Renal cortex interstitium (tissue), 15 donors: ENCODE measurements at places on chromosomes 6 and 20.

- DNase-seq = peak; percentile 29
Measured at GRCh38 chr6:162058281-162058875, 669.2 kb downstream of the PRKN start.

DNA sequence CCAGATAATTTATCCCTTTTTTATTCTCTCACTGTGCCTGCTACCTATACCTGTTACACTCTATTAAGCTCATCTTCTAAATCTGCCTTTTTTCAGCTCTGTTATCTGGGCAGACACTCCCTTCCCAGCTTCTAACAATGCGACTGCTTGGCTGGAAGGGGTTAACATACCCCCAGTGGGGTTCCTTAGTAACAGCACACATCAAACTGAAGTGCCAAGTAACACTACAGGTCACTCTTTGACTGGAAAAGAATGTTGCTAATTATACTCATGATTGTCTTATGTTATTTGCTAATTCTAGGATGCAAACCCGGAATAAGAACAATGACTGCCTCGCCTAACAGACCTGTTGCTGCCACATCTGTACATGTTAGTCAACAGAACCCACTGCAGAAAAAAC, 203.5 kb downstream of the EPM2A start:
- no peak for DNase-seq

DNA sequence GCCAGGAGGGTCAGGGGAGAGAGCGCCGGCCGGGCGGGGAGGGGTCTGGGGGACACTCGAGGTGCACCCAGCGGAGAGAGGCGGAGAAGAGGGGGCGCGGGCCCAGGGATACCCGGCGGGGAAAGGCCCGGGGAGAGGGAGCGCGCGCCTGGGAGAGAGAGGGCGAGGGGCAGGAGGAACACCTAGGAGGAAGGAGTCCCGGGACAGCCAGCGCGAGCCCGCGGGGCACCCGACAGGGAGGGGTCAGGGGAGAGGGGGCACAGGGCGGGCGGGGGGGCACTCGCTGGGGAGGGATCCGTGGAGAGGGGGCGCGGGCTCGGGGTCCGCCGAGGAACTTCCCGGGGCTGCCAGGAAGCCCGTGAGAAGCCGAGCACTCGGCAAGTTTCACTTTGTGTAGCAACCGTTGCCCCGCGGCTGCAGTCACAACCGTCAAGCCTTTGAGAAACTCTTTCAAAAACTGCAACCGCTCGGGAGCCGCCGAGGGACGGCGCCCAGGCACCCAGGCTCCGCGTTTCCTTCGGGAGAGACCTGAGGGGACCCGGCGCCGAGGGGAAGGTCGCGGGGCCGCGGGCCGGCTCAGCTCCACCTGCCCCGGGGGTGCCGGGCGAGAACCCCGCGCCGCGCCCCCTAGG, 471 bp downstream of the EZR start:
- no peak for DNase-seq

- no peak for DNase-seq
Measured at GRCh38 chr20:64247307-64247618, 8.3 kb upstream of the PCMTD2 start.

- no peak for DNase-seq
Measured at GRCh38 chr20:20637998-20638725, 74.3 kb downstream of the RALGAPA2 start.

- DNase-seq = no peak
Measured at GRCh38 chr20:62751551-62752150, 43.0 kb downstream of the NTSR1 start.

DNA sequence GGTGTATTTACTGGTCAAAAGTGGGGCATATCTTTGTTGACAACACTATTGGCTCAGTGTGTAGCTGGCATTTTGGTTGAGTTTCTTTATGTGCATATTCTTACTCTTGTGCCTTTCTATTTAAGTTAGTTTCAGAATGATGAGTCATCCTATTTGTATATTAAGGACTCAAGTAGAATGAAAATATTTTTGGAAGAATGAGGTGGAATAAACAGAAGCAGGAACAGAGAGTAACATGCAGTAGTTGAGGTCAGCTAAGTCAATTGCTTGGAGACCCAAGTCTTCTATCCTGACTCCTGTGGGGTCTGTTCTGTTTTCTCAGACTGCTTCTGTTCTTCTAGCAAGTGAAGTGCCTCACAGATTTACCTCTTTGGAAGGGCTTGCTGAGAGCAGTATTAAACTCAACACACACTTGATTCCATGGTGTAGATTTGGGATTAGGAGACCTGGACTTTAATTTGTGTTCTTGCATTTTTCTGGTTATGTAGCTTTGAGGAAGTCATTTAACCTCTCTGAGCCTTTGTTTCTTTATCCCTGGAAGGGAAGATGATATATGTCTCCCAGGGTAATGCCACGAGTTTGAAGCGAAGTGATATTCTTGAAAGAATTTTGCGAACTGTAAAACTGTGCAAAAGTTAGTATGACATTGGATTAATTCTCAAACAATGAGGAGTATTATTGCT, 324.3 kb downstream of the QKI start:
- DNase-seq = no peak

GRCh38 chr6:43904311-43905123, 134.5 kb downstream of the VEGFA start:
- no peak for DNase-seq

DNA sequence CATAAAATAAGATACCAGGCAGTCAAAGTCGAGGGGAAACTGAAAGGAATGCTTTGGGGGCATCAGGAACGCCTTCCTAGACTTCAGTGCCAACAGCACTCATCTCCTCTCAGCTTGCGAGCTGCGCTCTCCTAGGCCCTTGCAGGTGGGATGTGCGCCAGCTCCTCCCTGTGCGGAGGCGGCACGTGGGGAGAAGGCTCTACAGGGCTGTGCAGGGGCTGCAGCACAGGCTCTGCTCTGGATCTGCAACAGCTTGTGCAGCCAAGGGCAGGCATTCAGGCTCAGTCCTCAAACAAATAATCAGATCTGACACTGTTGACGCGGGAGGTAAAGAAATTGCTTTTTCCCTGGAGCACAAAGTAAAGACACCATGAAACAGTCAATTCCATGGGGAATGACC, 144.8 kb downstream of the TTLL2 start:
- no peak for DNase-seq

GRCh38 chr6:135006386-135006914, 48.2 kb downstream of the HBS1L start:
- DNase-seq = no peak

GRCh38 chr6:166221040-166221439, 53.4 kb upstream of the TBXT start:
- no peak for DNase-seq

GRCh38 chr20:38460040-38460623, 12.5 kb upstream of the RALGAPB start:
- peak; percentile 62 for DNase-seq

- no peak for DNase-seq
Measured at GRCh38 chr20:39563349-39563748, 601.2 kb downstream of the DHX35 start.

- DNase-seq = no peak
Measured at GRCh38 chr6:83073615-83074014, 6.1 kb downstream of the DOP1A start.

- DNase-seq = no peak
Measured at GRCh38 chr6:49499126-49499525, 597 bp upstream of the GLYATL3 start.

DNA sequence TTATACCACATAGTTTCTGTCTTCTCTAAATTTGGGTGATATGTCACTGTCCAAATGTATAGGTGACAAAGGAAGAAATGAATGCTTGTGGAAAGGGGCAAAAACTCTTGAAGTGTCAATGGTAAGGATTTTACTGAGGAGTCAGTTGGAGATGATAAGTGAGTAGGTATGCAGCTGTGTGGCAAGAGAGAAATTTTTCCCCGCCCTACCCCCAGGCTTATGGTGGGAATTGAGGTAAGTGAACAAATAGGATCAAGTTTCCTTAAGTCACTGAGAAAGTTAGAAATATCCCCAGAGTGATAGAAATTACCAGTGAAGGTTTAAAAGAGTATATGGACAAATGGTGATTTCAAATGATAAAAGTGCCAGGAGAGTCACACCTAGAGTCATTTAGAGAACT, 11.8 kb downstream of the DSE start:
- DNase-seq = no peak

DNA sequence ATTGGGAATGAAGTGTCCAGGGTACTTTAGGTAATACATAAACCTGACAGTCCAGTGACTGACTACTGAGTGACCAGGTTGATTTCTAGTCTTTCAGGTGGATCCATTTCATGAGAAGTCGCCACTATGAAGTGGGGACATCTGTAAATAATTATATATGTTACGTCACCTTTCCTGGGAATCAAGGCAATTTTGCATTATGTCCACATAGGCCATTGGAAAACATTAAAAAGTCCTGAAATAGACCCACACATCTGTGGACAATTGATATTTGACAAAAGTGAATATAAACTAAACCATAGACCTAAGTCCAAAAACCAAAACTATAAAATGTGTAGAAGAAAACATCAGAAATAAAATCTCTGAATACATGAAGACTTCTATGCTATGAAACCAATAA, 231.5 kb downstream of the C6orf118 start:
- no peak for DNase-seq

GRCh38 chr20:11084508-11084907, 410.7 kb upstream of the JAG1 start:
- DNase-seq = no peak

DNA sequence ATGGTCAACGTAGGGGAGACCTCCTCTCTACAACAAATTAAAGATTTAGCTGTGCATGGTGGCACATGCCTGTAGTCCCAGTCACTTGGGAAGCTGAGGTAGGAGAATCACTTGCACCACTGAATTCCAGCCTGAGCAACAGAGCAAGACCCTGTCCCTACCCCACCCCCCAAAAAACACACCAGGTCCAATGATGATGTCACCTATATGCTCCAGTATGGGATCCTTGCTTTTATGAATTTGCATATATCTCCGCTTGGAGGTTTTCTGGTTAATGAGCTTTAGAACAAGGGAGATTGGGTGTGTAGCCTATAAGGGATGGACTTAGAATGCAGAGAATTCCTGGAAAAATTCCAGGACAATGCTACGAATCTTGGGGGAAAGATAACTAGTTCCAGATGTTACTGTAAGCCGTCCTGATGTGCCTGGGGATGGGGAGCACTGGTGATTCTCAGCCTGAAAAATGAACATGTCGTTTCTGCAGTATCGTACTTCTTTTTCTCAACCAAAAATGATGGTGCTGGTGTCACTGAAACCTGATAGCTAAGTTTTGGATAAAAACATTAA, 61.1 kb downstream of the ZBTB2 start:
- peak; percentile 72 for DNase-seq

DNA sequence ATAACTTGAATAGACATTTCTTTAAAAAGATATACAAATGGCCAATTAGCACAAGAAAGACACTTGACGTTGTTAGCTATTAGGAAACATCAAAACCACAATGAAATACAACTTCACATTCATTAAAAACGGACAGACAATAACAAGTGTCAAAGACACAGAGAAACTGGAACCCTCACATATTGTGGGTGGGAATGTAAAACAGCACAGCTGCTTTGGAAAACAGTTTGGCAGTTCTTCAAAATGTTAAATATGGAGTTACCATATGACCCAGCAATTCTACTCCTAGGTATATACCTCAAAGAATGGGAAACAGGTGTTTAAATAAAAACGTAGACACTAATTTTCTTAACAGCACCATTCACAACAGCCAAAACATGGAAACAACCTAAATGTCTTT, 100.5 kb upstream of the SLC22A23 start:
- DNase-seq = no peak

GRCh38 chr6:32920715-32921114, 20.1 kb downstream of the HLA-DMB start:
- DNase-seq = no peak

GRCh38 chr6:130858054-130858453, 30.8 kb downstream of the SMLR1 start:
- no peak for DNase-seq

GRCh38 chr6:97677626-97678025, 394.6 kb upstream of the MMS22L start:
- DNase-seq = no peak

GRCh38 chr6:159996626-159997497, 28.0 kb downstream of the IGF2R start:
- no peak for DNase-seq

- no peak for DNase-seq
Measured at GRCh38 chr6:158560836-158561320, 987 bp downstream of the TMEM181 start.

- no peak for DNase-seq
Measured at GRCh38 chr6:12327391-12327790, 37.2 kb downstream of the EDN1 start.

DNA sequence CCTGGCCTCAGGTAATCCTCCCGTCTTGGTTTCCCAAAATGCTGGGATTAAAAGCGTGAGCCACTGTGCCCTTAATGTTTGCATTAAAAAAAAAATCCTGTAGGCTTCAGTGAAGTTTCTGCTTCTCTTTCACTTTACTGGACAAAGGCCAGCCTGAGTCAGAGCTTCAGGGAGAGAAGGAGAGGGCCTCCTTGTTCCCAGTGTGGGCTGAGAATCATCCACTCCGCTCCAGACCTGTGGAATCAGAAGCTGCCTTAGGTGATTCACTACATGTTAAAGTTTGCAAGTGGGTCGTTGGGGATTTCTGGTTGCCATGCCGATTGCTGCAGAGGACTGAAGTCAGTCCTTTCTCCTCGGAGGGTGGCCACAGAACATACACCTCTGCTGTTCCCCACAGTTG, 113.3 kb upstream of the EEF1E1 start:
- DNase-seq = no peak

DNA sequence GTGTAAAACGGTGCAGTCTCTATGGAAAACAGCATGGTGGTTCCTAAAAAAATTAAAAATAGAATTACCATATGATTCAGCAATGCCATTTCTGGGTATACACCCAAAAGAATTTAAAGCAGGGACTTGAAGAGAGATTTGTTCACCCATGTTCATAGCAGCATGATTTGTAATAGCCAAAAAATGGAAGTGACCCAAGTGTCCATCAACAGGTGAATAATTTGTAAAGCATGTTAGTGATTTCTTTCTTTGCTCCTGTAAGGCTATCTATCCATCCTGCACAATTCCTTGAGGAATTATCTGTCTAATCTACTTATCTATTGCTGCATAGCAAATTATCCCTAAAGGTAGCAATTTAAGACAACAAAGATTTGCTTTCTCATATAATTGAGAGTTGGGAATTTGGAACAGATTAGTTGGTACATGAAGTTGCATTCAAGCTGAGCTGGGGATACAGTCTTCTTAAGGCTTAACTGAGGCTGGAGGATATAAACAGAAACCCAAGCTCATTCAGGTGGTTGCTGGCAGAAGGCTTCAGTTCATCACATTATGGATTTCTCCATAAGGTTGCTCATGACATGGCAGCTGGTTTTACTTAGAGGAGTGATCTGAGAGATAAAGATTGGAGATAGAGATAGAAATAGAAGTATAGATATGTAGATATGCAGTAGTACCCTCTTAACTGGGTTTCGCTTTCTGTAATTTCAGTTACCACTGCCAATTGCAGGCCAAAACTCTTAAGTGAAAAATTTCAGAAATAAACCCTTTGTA, 62.0 kb downstream of the IL22RA2 start:
- no peak for DNase-seq

- DNase-seq = no peak
Measured at GRCh38 chr20:47642118-47642517, 140.4 kb downstream of the NCOA3 start.

GRCh38 chr6:37820718-37821079, 1.2 kb downstream of the ZFAND3 start:
- no peak for DNase-seq

GRCh38 chr6:169906004-169906687, 154.7 kb downstream of the ERMARD start:
- DNase-seq = no peak
